ENCODE measurements at places on chromosomes 1 and 21.

- DNase-seq: peak; percentile 65
Observed at GRCh38 chr1:16888860-16889816, 6.6 kb upstream of the RNU1-2 start.

DNA sequence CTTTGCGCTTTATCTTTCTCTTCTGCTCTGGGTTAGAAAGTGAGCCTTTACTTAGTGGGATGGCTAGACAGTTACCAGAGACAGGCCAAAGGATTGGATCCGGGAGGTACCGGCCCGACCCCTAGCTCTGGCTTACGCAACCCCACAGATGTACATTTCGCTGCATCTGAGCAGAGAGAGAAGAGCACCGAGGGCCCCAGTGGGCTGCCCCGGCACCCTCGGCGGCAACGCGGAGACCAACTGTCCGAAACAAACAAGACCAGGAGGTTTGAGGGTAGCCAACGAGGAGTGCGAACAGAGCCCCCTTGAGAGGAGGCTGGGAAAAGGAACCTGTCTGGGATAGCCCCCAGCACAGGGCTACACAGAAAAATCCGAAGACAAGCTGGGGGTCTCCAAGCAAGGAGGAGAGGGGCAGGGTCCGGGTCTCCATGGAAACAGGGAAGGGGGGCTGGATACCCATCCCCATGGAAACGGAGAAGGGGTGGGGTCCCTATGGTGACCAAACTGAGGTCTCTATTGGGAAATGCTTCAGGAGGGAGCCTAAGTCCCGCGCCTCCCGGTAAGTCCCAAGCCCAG, 373 bp downstream of the MTF1 start:
- no peak for DNase-seq

GRCh38 chr1:197313713-197314112, 45.7 kb downstream of the CRB1 start:
- no peak for DNase-seq

DNA sequence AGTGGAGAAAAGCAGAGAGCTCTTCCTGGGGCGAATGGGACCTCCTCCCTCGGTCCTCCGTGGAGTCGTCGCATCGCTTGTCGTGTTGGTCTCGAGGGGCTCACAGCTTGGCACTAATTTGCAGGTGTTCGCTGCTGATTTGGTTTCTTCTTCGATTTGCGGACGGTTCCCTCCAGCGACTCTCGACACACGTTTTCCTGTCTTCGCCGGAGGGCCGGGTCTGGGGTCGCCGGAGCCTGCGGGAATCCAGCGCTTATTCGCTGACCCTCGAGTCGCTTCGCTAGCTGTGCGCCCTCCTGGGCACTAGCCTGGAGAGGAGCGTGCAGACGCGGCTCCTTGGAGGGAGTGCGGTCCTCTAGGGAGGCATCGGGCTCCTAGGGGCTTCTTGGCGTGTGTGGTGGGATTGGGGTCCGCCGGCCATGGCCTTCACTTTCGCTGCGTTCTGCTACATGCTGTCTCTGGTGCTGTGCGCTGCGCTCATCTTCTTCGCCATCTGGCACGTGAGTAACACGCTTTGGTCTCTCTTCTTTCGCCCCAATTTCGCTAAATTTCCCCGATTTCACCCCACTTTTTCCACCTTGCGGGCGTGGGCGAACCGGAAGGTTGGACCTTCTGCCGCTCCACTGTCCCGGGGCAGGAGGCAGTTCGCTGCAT, 766 bp downstream of the CNIH3 start:
- no peak for DNase-seq

DNA sequence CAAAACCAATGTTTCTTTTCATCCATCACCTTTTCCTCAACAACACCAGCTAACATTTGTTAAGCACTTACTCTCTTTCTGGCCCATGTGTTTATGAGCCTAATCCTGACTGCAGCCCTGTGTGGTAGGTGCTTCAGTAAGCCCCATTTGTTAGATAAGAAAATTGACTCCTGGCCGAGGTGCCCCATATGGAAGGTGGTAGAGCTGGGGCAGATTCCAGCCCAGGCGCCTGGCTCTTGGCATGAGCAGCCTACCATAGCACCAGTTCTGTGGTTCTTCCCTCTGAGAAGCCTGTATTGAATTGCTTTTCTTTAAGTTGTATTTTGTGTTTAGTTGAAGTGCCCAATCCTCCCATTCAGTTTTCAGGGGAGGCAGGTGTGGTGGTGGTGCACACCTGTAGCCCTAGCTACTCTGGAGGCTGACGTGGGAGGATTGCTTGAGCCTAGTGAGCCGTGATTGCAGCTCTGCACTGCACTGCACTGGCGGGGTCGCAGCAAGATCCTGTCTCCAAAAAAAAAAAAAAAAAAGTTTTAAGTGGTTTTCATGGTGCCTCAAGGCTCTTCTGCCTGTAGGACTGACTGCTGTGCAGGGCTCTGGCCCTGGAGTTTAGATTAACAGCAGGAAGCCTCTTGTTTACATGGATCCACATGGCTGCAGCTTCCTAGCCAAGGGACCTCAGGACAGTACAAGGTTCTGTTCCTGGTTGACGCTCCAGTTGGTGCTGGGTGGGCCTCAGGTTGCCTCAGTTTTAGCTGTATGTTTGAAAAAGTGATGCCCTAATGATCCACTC, 125.9 kb downstream of the MRPS6 start:
- no peak for DNase-seq

DNA sequence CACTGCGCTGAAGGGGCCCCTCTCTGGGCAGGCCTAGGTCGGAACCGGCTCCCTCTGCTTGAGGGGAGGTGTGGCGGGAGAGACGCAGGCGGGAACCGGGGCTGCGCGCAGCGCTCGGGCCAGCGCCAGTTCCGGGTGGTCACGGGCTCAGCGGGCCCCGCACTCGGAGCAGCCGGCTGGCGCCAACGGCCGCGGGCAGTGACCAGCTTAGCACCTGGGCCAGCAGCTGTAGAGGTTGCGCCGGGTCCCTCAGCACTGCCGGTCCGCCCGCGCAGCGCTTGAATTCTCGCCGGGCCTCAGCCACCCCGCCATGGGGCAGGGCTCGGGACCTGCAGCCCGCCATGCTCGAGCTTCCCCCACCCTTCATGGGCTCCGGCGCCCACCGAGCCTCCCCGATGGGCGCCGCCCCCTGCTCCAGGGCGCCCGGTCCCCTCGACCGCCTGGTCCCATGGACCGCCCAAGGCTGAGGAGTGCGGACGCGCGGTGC, 254.6 kb downstream of the COL11A1 start:
- no peak for DNase-seq

- no peak for DNase-seq
Observed at GRCh38 chr1:56254130-56254529, 325.2 kb downstream of the PLPP3 start.

DNA sequence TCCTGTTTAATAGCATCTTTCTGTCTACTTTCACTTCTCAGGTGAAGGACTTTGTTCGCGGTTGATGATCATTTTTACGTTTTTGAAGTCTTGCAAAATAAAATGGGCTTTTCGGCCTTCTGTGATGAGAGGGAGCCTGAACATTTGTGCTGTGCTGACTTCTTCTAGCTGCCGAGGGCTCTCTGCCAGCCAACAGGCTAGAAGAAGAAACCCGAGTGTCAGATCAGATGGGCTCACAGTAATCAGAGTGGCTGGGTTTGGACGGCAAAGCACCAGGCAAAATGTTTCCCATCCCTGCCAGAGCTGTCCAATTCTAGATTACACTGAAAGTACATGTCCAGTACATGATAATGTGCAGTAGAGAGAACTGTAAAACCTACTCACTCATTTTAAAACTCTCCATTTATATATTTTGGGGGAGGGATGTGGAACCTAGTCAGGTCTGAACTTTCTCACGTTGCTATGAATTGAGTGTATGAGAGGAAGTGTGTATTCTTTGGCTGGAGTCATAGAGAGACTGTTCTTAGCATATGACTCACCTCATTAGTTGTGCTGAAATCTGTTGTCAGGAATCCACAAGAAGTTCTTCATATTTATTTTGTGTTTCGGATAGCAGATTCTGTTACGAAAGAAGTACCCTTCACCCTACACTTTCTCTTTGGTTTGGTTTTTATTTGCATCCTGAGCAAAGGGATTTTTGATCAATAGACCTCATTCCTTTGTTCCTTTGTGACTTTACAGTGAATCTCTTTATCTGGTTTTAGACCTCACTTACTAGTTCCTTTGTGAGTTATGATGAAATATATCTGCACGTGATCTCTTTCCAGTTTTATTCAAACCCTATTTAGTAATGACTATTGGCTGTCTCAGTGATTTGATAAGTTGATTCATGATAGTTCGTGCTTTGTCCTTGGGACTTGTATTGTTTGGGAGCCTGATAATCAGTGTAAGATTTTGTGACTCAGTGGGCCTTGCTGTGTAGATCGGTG, 4.8 kb downstream of the ATP1A1 start:
- peak; percentile 25 for DNase-seq

DNA sequence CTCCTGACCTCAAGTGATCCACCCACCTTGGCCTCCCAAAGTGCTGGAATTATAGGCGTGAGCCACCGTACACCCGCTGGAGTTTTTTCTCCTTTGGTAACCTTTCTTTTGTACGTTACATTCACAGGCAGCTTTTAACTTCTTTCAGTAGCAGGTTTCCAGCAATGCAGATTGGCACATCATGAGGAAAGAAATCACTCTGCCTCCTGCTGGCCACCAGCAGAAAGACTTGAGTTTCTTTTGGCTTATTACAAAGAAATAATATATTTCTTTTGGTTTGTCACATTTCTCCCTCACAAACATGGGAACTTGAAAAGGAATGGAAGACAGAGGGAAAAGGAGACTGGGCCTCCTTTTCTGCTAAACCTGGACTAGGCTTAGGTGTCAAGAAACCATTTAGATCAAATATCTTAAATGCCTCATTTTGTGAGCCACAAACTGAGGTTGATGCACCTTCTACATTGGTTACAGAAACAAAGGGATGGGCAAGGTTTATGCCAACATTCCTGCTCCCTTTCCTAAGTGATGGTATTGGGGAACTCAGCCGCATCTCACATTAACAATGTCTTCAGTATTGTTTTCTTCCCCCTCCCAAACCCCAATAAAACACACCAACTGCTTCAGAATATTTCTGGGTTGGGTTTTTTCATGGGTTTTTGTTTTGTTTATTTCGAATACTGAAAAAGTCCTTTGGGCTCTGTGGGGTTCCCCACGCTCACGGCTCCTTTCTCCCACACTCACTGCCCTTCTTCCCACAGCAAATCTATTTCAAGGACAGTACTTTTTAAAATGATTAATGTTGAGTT, 7.7 kb downstream of the ENSA start:
- DNase-seq: peak; percentile 41

- no peak for DNase-seq
Observed at GRCh38 chr1:236413688-236414087, 19.6 kb downstream of the EDARADD start.

DNA sequence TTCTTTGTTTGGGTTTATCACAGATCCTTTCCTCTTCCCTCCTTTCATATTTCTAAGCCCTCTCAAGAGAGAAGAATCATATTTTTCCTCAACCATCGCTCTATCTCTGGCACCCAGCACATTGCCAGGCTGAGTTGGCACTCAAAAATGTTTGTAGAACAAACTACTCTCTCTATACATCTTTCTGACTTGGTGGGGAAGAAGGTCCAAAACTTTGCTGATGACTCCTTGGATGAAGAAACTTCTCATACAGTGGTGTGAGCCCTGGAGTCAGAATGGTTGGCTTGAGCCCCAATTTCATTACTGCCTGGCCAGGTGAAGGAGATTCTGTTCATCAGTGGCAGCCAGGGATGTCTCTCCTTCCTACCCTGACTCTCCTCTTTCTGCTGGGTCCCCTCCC, 11.9 kb downstream of the ALX3 start:
- DNase-seq: no peak

DNA sequence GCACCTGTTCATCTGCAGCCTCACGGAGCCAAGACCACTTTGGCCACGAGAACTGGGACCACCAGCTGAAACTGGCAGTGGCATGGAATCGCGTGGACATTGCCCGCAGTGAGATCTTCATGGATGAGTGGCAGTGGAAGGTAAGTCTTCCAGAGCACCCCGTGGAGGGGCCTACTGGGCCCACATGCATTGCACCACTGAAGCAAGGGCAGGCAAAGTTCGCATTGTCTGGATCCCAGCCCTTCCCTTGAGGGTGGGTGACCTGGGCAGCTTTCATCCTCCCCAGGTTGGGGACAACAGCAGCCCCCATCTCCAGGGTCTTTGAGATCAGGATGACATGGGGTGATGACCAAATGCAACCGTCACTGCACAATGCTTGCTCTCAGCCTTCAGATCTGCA, 37.5 kb downstream of the TRPM2 start:
- DNase-seq: no peak

DNA sequence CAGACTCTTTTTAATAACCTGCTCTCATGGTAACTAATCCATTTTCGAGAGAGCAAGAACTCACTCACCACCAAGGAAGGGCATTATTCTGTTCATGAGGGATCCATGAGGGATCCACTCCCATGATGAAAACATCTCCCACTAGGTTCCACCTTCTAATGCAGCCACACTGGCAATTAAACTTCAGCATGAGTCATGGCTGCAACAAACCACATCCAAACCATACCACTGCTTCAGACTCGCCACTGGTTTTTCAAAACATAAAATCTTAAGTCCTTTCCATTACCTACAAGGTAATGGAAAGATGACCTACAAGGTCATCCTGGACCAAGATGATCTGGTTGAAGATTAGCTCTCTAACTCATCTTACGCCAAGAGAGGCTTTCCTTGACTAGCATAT, 405.1 kb downstream of the VAV3 start:
- DNase-seq: no peak

GRCh38 chr1:169485431-169486280, at the start of gene SLC19A2:
Gene SLC19A2, minus strand, starts transcription at chr1:169485944. Its CDS starts 178 bp downstream, at chr1:169485766.
- DNase-seq: peak; percentile 89

- no peak for DNase-seq
Observed at GRCh38 chr1:177586429-177586828, 383.4 kb downstream of the SEC16B start.

DNA sequence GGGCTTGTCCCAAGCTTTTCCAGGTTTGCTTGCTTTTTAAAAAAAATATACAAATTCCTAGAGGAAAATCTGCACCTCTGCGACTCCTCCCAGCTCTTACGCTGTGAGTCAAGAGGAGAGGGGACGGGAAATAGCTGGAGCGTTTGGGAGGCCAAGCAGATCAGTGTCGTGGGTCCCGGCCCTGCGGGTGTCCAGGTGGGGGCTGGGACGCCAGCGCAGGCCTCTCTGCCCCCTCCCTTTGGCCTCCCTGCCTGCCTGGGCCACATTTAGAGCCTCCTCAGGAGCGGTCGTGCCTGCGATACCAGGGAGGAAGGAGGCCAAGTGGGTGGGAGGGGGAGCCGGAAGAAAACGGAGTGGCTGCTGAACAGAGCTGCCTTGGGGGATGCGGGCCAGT, 9.0 kb downstream of the WNT4 start:
- DNase-seq: no peak

DNA sequence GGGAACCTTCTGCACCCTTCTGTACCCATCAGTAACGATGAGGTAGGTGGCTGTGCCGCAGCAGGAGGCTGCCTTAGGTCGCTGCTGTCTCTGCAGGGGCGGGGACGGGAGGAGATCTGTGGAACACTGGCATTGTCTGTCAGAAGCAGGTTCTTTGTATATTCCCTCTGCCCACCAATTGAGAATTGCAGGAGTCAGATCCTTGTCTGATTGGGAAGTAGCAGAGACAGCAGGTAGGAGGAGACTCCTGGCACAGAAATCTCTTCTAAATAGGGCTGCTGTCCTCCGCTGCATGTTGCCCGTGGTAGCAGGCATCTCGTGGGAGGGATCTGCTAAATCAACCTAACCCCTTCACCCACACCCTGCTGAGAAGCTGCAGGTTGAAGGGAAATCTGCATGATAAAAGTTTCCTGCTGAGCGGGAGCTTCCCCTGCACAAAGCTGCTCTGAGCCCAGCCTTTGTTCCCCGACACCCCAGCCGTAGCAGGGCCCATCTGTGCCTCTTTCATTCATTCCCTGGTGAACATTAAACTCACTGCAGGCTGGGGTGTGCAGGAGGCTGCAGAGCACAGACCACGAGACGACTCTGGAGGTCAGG, 15.9 kb downstream of the SARS1 start:
- DNase-seq: no peak
